AG04450 (cell line): ENCODE measurements at places on chromosomes 3 and 15. TPM values are rescaled to one million over a fixed set of nuclear protein-coding genes. Genes with fewer than 3 reads are reported as not detected.

The RFTN1 gene
- 97.3 and 110 TPM in 2 replicates for polyA plus RNA-seq

The PLSCR2 gene
- not detected in 2 replicates for polyA plus RNA-seq

The ATP13A5 gene
- polyA plus RNA-seq = not detected in 2 replicates

The PARP6 gene
- 56.1 and 57.8 TPM in 2 replicates for polyA plus RNA-seq

The PLOD2 gene
- polyA plus RNA-seq = 63.7 and 88.9 TPM in 2 replicates

The MB21D2 gene
- polyA plus RNA-seq = 14.1 and 14.6 TPM in 2 replicates

The GPR87 gene
- not detected in 2 replicates for polyA plus RNA-seq

The TM4SF4 gene
- 0.29 and 0.32 TPM in 2 replicates for polyA plus RNA-seq

The INAFM2 gene
- 10.4 and 11.4 TPM in 2 replicates for polyA plus RNA-seq
